Mucosa of descending colon (tissue), 3 donors: ENCODE measurements at places on chromosomes 12 and 14. TPM values are rescaled to one million over a fixed set of nuclear protein-coding genes. Genes with fewer than 3 reads are reported as not detected.

DNA sequence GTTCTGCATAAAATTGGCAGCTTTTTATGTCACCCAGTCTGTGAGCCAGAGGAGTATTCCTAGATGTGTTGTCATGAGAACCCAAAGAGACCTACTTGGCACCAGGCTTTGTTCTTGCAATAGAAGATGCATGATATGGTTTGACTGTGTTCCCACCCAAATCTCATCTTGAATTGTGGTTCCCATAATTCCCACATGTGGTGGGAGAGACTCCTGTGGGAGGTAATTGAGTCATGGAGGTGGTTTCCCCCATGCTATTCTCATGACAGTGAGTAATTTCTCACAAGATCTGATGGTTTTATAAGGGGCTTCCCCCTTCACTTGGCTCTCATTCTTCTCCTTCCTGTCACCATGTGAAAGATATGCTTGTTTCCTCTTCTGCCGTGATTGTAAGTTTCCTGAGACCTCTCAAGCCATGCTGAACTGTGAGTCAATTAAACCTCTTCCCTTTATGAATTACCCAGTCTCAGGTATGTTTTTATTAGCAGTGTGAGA lies 572.0 kb upstream of the ATP2B1 start:
- DNase-seq: no peak

- peak; percentile 10 for DNase-seq
These were observed 60.1 kb downstream of the ADCK1 start for GRCh38 chr14:77859934-77860570.

RNU4-1 gene
- 4,015 TPM for total RNA-seq

DNA sequence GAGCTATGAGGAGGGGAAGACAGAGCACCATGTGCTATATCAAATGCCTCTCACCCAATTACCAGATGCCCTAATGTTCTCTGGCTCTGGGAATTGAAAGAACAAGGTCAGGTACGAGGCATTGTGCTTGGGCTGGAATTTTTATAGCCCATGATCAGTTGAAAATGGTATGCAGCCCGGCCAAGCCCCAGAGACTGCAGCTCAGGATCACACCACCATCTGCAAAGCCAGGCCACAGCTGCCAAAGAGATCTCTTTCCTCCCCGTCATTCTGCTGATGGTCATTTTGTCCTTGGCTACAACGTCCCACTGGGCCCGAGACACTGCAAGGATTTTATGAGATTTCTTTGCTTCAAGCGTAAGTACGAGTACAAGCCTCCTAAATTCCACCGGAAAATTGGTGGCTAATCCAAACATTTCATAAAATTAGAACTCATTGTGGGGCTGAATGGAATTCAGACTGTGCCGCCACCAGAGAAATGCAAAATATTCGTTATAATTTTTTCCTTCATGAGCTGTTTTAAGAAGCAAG lies 15.1 kb downstream of the NUAK1 start:
- no peak for DNase-seq

ARL1 gene
- 73.0 TPM for total RNA-seq

- peak; percentile 93 for DNase-seq
These were observed at the start of gene EID3 for GRCh38 chr12:104303538-104304151. EID3 (plus strand) TSS chr12:104303739; CDS start chr12:104303935, 196 bp downstream.

DNA sequence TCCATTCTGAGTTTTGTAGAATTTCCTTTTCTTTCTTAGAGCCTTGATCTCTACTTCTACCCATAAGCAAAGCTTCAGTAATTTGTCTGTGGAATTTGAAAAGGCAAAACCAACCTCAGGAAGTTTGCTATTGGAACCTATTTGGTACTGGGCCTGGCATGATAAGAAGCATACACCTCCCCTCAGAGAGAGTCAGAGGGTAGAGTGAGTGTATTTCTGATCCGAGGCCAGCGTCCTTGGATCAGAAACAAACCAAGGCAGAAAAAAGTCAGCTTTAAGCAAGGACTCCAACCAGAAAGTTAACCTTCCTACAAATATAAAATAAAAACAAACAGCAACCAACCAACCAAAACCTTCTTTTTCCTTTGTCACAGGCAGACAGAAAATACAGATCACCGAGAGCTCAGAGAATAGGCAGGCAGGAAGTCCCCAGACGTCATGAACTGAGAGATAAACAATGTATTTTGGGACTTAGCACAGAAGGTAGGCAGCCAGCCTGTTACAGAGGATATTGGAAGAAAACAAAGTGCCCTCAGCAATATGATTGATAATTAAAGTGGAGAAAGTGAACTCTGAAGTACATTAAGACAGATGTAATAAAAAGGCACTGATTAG lies 141.5 kb downstream of the NEDD1 start:
- DNase-seq: no peak

HOXC12 gene
- not detected for total RNA-seq
